ENCODE measurements at places on chromosomes 1 and 21.

- DNase-seq, result peak; percentile 13
These were observed 34.5 kb upstream of the KCNE1 start for GRCh38 chr21:34546542-34546941.

- DNase-seq, result no peak
These were observed 911.1 kb downstream of the KCNT2 start for GRCh38 chr1:195697130-195697529.

DNA sequence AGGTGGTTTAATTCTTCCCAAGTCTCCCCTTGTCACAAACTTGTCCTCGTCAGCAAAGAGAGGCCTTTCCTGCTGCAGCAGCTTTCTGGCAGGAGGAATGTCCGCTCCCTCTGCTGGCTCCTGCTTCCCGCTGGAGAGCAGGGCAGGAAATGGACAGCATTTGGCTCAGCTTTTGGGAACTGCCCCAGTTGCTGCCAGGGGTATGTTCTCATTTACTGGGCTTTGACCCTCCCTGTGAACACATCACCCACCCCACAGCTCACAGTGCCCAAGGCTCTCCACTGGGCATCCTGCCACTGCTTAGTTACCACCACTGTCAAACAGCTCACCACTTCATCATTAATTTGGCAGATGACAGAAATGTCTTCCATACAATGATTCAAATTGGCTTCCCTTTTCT is 75.4 kb downstream of the MRPL37 start:
- DNase-seq, result peak; percentile 62

- DNase-seq, result peak; percentile 55
These were observed 41.3 kb upstream of the TACSTD2 start for GRCh38 chr1:58618303-58618702.

- no peak for DNase-seq
These were observed 132.5 kb downstream of the BACH1 start for GRCh38 chr21:29431178-29431577.

- no peak for DNase-seq
These were observed at the start of gene CCDC190 for GRCh38 chr1:162861101-162861500. TSS of gene CCDC190 (minus strand) at chr1:162861175. CDS start at chr1:162859646, 1,529 bp downstream.

GRCh38 chr1:113918243-113918642 is 10.9 kb upstream of the HIPK1 start:
- no peak for DNase-seq

GRCh38 chr1:153647346-153647714 is 11.2 kb upstream of the SNAPIN start:
- DNase-seq, result no peak

DNA sequence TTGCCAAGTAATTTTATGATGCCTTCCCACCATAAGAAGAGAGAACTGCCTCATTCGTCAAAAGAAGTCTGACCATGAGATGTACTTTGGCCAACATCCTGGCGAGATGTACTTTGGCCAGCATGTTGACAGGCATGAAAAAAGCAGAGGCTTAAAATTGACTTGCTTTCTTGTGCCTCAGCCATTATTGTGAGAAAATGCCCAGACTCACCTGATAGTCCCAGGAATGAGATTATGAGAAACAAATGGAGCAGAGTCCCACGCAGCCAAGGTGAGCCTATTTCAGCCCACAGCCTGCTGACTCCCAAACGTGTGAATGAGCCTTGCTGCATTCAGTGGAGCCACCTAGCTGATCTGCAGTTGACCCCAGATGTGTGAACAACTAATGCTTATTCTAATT is 43.5 kb upstream of the ZNF644 start:
- DNase-seq, result no peak

- DNase-seq, result no peak
These were observed 18.1 kb upstream of the SNX27 start for GRCh38 chr1:151593730-151594129.

GRCh38 chr1:29298246-29298645 is 61.9 kb downstream of the PTPRU start:
- DNase-seq, result no peak

DNA sequence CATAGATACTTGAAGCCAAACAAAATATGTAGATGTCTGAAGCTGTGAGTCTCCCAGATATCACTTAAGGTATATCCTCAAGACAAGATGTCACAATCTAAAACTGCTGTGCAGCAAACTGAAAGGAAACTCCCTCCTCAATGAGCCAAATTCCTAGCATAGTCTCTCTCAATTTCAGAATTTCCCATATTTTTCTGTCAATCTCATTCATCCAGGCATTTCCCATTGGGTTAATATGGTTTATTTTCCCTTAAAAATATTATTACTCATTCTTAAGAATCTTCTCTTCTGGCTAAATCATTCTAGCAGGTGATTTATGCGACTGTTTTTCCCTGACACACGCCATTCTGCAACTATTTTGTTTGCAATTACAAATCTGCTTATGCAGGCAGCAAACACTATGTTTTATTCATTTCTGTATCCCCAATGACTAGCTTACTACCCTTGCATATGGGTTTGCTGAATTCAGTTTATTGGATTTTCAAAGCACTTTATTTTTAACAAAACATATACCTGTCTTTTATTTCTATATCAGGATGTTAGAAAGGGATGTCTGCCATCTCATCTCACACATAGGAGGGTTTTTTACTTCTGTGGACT is 69.9 kb downstream of the TNFSF4 start:
- no peak for DNase-seq

GRCh38 chr21:42226626-42227025 is 7.7 kb downstream of the ABCG1 start:
- DNase-seq, result no peak

Measured in kidney capillary endothelial cell (primary cell).